ENCODE measurements at places on chromosomes 11 and 22. TPM values are rescaled to one million over a fixed set of nuclear protein-coding genes. Genes with fewer than 3 reads are reported as not detected.

Gene RFPL2
- 0.18 TPM for total RNA-seq

Gene LMO1
- total RNA-seq, result 0.99 TPM

Gene OR51B4
- 1.5 TPM for total RNA-seq

Gene OR5T1
- total RNA-seq, result not detected

Gene C11orf42
- total RNA-seq, result not detected

Gene OR9Q2
- total RNA-seq, result not detected

Gene RAB39A
- total RNA-seq, result 1.5 TPM

All from metanephros (tissue), 2 donors.